ENCODE measurements at places on chromosomes 5 and 9.
A peak's percentile ranks its signal among the peaks of the same experiment; 100 is the strongest.

DNA sequence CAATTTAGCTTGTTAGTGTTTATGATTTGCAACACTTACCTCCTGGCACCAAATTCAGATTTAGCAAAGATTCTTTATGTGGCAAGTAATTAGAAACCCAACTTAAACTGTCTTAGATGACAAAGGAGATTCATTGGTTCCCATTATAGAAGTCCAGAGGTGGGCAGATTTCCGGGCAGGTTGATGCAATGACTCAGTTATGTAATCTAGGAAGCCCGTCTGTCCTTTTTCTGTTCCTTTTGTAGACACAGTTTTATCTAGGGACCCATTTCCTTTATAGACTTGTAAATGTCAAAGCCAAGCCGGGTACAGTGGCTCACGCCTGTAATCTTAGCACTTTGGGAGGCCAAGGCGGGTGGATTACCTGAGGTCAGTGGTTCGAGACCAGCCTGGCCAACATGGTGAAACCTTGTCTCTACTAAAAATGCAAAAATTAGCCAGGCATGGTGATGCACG is 20.3 kb upstream of the ANKRD33B start:
- DNase-seq = peak; percentile 89

GRCh38 chr5:104498281-104498680 is 935.7 kb upstream of the NUDT12 start:
- DNase-seq = peak; percentile 8

- DNase-seq = no peak
These were observed 13.5 kb downstream of the SH3TC2 start for GRCh38 chr5:149049371-149049781.

DNA sequence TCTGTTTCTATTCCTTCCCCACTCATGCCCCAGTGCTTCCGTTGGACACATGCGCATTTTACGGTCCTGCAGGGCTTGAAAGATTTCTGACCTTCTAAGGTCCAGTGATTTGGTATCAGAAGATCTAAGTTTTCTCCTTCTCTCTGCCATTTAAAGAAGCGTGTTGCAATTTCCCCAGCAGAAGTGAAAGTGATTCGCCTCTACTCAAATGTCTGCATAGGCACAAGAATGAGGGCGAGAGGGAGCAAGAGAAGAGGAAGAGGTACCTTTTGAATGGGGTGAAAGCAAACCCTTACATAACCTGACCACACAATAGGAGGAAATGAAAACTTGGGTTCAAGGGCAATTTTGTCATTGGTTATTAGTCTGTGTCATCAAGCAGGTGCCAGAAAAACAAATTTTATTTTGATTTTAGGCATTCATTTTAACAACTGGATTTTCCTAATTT is 31.7 kb upstream of the NR3C1 start:
- DNase-seq = peak; percentile 93

GRCh38 chr5:92435781-92436180 is 1052.7 kb upstream of the ARRDC3 start:
- DNase-seq = no peak

GRCh38 chr9:112048924-112049691 is 126.0 kb downstream of the SUSD1 start:
- DNase-seq = no peak

GRCh38 chr5:88954511-88954910 is 71.5 kb upstream of the MEF2C start:
- DNase-seq = no peak
